ENCODE measurements at places on chromosomes 12 and 14. TPM values are rescaled to one million over a fixed set of nuclear protein-coding genes. Genes with fewer than 3 reads are reported as not detected.

KRT77 gene
- not detected for polyA plus RNA-seq

DNA sequence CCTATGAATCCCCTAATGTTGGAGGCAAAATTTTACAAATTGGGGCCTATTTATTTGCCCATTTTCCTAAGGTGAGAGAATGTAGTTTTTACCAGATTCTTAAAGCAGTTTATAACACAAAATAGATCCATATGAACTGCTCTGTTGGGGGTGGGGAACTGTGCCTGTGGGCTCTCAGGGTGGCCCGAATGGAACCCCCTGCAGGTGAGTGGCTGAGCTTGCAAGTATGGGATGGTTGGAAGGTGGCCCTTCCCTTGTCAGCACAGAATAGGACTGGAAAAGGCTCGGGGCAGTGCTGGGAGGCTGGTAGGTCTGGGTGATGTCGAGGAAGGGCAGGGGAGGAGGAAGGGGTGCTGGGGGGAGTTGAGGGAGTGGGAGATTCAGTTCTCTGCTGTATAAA is 4.9 kb downstream of the VSX2 start:
- DNase-seq: no peak

GRCh38 chr12:52949413-52950331 is 754 bp downstream of the KRT18 start:
- DNase-seq: no peak

DNA sequence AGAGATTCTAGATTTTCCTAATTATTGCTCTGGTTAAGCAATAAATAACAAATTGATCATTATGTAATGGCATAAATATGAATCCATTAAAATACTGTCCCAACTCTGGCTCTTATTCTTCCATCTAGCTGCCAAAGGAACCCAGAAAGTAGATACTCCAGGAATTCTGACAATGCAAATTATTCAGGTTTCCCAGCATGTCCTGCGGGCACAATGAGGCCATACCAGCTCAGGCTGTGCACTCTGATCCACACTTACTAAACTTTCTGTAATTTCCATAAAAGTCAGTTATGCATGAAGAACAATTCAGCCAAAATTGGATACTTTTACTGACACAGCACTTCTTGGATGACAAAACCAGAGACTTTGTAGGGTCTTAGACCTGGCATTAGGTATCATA is 576.3 kb downstream of the KCNH5 start:
- no peak for DNase-seq

- DNase-seq: no peak
Measured at GRCh38 chr12:40646911-40647310, 45.3 kb upstream of the CNTN1 start.

TULP3 gene
- 33.1 TPM for polyA plus RNA-seq

DNA sequence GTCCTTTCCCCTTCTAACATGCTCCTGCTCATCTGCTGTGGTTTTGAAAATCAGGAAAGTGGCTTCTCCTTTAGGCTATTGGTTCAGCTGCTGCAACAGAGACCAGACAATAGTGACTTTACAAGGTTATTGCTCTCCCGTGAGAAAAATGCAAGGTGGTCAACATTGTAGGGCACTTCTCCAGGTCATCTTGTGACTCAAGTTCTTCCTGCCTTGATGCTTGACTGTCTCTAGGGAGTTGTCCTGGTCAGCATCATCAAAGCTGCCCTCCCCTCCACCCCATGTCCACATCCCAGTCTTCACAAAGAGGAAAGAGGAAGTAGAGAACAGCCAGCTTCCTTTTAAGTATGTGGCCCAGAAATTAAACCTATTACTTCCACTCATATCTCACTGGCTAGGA is 3.9 kb upstream of the TMEM63C start:
- DNase-seq: no peak

KLHL33 gene
- 0.74 TPM for polyA plus RNA-seq
